ENCODE measurements at places on chromosomes 5 and 9.
A peak's percentile ranks its signal among the peaks of the same experiment; 100 is the strongest.

GRCh38 chr5:5085381-5085780, 54.7 kb upstream of the ADAMTS16 start:
- DNase-seq: no peak

GRCh38 chr9:91371894-91372293, 10.2 kb upstream of the AUH start:
- DNase-seq: no peak

DNA sequence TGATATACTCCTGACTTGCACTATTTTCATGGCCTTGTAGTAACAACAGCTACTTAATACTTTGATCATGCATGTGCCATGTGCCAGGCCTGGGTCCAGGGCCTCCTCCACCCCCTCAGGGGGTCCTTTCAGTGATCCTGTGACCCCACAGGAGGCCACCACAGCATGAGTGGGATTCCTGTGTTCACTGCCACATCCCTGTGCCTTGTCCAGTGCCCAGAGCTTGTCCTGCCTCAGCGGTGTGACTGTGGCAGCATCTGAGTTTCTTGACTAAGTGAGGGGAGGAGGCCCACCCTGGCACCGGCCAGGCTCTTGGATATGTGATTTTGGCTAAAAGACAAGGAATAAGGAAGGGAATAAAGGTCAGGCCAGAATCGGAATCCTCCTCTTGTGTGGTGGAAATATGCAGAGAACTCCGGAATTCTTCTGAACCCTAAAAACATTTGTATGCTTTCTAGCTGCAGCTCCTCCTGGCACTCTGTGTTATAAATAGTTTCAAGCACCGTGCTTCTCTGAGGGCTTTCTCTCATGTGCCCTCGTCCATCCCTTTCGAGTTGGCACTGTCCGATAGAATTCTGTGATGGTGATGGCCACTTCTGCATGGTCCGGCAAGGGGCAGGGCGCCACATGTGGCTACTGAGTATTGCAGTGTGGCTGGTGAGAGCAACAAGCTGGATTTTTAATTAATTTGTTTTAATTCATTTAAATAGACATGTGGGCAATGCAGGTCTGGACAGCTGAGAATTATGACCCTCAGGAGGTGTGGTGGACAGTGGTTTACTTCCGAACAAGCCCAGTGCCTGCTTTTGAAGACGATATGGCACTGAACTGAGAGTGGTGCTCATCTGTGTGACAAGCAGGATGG, 31.8 kb downstream of the TENT4A start:
- no peak for DNase-seq

DNA sequence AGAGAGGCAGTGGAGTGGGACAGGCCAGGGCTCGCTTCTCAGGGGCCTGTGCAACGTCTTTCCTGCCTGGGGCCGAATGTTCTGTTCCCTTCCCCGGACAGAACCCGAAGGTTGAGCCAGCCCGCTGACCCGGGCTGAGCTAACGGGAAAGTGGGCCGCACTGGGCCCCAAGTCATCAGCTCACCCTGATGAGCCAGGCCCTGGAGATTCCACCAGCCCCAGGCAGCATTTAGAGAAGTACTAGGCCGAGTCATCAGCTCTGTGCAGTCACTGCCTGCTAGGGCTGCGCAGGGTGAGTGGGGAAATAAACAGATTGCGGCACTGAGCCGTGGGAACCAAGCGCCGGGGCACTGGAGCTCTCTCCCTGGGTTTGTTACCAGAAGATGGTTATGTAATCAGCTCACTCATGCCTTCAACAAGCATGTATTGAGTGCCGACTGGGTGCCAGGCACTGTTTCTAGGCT, 29.1 kb upstream of the DUSP1 start:
- no peak for DNase-seq

GRCh38 chr5:168073991-168074800, 217.2 kb upstream of the WWC1 start:
- no peak for DNase-seq

DNA sequence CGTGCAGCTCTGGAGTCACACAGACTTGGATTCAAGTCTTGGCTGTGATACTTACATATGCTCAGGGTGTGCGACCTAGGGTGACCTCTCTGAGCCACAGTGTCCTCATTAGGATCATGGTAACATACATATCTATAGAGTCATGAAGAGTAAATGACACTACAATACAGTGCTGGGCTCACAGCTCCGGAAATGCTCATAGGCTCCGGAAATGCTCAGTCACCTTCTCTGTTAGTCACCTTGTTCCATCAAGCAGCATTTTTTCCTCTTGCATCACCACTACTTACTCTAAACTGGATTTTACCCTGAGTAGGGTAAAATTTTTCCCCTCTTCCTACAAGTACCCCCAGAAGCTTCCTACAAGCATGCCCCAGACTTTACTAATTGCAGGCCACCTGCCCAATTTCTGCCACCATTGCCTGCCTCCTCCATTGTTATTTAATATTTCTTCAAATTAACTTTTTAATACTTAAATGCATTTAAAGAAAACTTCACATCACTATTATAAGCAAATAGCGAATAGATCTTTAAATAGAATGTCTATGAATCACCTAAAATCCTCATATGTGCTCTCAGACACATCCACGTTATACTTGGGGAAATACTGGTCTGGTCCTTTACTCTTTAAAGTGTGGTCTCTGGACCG, 147.6 kb upstream of the SPRY4 start:
- DNase-seq: no peak

DNA sequence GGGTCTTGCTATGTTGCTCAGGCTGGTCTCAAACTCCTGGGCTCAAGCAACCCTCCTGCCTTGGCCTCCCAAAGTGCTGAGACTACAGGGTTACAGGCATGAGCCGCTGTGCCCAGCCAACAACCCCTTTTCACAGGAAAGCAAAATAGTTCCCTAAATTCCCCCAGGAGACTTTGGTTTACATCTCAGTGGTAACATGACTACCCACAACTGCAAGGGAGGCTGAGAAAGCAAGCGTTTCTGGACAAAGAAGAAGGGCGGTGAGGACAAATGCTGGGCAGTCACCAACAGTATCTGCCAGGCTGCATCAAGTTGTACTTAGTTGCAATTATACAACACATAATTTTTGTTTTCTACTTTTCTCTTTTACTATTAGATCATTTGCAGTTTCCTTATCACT, 7.4 kb upstream of the ADGRD2 start:
- no peak for DNase-seq

GRCh38 chr5:65932676-65933075, 6.3 kb downstream of the ERBIN start:
- DNase-seq: no peak

- DNase-seq: peak; percentile 72
Observed at GRCh38 chr5:146878476-146879172, at the start of gene PPP2R2B. Gene PPP2R2B, minus strand, starts transcription at chr5:146878757.

GRCh38 chr5:179553875-179554274, 3.5 kb downstream of the RUFY1 start:
- no peak for DNase-seq

DNA sequence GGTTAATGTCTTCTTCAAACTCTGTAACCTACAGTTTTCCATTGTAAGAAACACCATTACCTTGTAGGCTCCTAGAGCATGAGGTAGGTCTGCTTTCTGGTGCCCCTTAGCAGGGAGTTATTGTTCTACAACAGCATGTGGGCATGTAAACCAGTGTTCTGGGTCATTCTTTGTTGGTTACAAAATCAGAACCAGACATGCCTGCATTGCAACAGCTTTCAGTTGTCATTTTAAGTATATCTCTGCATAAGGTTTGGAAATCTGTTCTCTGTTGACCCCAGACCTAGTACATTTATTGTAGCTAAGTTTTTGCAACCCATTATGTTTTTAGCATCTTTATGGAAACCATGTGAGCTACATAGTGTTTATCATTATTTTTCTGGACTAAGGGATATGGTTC, 10.9 kb downstream of the RGMB start:
- no peak for DNase-seq
